ENCODE measurements at places on chromosomes 12 and 14.

GRCh38 chr12:68109444-68110217, 49.9 kb downstream of the IFNG start:
- DNase-seq, result no peak

- DNase-seq, result no peak
Observed at GRCh38 chr14:102055181-102055901, 31.5 kb downstream of the HSP90AA1 start.

GRCh38 chr14:55438066-55438683, 2.2 kb downstream of the TBPL2 start:
- DNase-seq, result no peak

DNA sequence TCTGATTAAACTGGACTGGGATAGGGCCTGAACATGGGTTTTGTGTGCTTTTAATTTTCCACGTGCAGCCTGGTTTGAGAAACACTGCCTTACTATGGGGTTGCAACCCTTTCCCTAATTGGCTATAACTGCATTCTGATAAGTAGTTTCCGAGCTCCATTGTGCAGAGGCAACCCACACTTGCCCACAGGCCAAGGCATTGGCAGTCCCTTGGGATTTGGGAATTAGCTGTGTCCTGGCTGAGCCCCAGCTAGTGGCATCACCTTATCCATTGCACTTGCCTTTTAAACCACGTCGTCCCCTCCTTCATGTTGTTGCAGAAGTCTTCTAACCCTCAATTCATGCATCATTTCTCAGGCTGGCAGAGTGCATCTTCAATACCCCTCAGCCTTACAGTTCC, 10.2 kb downstream of the VCPKMT start:
- DNase-seq, result no peak

- no peak for DNase-seq
Observed at GRCh38 chr12:77131977-77132490, 66.7 kb upstream of the E2F7 start.

- no peak for DNase-seq
Observed at GRCh38 chr12:6053541-6053940, 70.9 kb downstream of the VWF start.

- no peak for DNase-seq
Observed at GRCh38 chr12:131084341-131085011, 130.8 kb downstream of the ADGRD1 start.

DNA sequence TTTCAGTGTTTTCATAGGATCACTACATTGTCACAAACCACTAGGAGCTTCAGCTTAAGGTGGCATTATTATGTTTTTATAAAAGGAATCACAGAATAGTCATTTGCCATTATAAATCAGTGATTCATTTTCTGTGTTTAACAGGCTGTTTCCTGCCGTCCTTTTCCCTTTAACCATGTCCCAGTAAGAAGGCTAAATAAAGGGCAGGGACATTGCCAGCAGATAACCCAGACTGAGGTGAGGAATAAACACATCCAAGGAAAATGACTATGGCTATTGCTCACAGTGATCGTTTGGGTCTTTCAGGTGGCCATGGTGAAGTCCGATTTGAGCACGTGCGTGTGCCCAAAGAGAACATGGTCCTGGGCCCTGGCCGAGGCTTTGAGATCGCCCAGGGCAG, 17.9 kb upstream of the ALDH2 start:
- no peak for DNase-seq

GRCh38 chr12:65891987-65892481, 67.8 kb downstream of the HMGA2 start:
- no peak for DNase-seq

DNA sequence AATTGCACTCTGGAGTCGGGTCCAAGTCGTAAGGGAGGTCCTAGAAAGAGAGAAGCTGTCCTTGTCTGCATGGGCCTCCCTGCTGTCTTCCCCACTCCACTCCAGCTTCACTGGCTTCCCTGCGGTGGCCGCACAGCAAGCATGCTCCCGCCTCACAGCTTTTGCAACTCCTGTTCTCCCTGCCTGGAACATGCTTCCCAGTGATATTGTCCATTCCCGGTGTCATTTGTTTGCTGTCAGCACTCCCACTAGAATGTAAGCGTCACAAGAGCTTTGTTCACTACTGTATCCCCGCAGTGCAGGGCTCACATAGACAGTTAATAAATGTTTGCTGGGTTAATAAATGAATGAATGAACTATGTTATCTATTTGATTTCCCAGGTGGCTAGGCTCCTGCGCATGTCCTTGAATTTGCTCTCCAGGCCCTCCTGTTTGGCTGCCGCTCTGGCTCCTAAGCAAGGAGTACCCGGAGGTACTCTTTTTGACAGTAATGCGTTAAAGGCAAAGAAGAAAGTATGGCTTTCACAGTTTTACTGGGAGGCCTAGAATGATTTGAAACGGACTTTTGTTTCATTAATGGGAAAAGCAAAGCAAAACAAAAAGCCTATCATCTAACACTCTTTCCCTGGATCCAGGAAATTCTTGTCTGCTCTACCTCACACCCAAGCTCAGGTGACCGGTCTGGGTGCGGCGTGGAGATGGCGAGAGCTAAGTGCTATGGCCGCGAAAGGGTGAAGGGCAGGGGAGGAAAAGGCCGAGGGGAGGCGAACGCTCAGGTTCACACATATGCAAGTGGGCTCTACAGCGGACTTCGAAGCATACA, 6.2 kb upstream of the SLC7A7 start:
- DNase-seq, result no peak

- DNase-seq, result peak; percentile 43
Observed at GRCh38 chr14:52131640-52132320, 62.9 kb upstream of the NID2 start.

- no peak for DNase-seq
Observed at GRCh38 chr14:52125885-52126284, 57.0 kb upstream of the NID2 start.

DNA sequence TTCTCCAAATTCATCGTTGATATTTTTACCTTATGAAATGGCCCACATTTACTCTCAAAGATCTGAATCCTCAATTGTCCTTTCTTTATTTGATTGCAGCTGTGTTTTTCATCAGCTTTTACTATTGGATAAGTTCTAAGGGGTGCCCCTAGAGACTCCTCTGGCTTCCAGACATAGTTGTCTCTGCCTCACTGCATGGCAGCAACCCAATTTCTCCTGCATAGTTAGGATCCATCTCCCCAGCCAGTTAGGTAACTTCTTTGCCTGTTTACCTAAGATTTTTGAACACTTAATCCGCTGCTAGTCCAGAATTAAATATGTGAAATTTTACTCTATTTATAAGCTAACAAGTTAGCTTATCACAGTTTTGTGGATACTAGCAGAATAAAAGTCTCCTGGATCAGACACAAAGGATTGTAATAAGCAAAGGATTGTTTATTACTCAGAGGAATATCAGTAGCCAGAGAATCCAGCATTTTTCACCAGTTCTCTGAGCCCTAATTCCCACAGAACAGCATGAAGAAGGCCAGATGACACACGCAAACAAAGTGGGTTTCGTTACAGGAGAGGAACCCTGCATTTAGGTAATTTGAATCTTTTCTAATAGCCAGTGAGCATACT, 101.1 kb downstream of the BBS10 start:
- DNase-seq, result no peak

DNA sequence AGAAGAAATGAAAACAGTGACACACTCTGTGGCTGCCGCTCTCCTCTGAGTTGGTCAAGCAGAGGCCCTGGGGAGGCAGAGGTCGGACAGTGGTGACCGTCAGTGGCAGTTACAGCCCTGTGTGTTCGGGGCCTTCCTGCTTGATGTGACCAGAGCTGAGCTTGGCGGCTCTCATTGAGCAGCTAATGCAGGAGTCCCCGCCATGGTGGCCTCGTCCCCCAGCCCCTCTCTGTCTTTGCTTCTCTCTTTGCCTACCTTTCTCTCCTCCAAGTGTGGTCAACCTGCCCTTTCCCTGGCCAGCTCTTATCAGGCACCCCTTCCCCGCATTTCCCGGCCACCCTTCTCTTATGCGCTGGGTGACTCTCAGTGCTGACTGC, 362.8 kb downstream of the CACNA1C start:
- DNase-seq, result no peak

DNA sequence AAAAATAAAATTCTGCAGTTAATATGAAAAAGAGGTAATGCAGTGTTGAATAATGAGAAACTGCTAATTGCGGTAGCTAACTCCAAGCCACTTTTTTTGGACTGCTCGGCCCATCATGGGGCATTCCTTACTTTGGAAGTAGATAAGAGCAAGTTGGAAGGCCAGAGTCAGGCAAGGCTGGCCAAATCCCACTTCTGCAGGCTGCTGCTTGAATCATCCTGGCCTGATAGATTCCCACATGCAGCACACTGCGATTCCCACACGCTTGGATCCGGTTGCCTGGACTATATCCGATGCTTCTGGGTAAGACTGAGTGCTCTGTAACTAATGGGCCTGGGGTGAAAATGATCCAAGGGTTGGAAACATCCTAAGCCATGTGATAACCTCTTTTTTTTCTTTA, 10.6 kb downstream of the EIF2B2 start:
- DNase-seq, result no peak

GRCh38 chr12:66196806-66197205, 7.8 kb downstream of the IRAK3 start:
- DNase-seq, result no peak

DNA sequence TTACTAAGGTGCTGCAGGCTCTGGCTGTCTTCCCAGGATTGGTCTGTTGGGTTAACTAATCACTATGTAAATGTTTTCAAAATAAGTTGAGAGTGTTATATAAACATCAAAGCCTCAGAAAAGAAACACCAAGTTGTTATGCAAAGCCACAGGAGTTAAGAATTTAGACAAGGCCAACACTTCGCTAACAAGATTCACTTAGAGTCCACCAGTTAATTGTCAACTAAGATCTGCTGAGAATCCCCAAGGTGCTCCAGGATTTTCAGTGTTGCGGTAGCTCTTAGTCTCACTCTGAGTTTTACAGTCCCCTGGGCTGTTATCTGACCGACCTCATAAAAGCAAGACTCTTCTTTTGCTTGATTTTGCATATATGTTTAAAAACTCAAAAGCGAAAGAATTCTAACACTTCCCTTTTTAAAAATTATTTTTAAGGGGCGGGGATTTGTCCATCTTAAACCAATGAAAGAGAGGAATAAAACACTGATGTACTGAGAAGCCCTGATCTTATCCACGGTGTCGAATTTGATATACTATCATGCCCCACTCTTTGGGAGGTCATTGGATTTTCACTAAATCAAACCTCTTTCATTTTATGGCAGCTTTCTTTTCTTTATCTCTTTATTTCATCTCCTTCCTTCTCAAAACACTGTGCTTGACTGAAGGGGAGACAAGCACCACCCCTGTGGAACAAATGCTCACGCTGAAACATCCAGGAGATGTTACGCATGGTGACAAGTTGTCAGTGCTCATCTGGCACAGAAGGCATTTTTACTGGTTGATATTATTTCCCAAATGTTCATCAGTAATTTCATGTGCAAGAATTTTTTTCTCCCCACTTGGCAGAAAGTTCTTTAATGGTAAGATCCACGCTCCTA, 7.0 kb downstream of the NIN start:
- DNase-seq, result no peak

DNA sequence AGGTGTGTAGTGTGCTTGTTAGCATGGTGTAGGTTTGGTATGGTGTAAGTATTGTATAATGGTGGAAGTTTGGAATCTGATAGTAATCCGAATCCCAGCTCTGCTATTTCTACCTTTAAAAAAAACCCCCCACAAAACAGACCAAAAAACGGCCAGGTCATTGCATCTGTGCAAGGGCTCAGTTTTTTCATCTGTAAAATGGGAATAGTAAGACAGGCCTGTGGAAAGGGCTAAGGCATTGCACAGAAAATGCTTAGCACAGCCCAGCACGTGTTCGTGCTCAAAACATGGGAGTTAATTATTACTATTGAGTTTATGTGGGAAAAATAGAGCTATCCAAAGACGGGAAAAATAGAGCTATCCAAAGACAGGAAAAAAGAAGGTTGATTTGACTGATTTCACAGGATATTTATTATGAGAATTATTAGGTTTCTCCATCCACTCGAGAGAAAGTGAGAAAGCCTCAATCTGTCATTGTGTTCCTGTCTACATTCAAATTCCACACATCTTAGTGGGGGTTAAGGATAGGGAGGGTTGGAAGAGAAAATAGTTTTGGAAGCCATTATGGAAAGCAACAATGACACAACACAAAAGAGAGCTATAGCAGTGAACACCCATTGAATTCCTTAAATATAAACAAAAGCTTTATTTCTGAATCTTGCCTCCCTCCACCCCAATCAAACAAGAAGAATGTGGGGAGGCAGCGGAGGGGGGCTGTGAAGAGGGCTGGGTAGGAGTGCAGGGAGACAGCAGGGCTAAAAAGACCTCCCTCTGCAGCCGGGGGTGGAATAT, 126.8 kb upstream of the MAX start:
- DNase-seq, result no peak

- DNase-seq, result no peak
Observed at GRCh38 chr12:3961591-3961990, 88.4 kb upstream of the PARP11 start.

DNA sequence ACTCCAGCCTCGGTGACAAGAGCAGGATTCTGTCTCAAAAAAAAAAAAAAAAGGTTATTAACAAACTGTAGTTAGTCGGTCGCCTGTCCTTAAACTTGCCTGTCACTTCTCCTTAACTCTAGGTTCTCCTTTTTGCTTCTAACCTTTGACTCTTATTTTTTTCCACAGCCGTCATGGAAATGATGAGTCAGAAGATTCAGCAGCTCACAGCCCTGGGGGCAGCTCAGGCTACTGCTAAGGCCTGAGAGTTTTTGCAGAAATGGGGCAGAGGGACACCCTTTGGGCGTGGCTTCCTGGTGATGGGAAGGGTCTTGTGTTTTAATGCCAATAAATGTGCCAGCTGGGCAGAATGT, 418 bp upstream of the MYG1 start:
- DNase-seq, result no peak

DNA sequence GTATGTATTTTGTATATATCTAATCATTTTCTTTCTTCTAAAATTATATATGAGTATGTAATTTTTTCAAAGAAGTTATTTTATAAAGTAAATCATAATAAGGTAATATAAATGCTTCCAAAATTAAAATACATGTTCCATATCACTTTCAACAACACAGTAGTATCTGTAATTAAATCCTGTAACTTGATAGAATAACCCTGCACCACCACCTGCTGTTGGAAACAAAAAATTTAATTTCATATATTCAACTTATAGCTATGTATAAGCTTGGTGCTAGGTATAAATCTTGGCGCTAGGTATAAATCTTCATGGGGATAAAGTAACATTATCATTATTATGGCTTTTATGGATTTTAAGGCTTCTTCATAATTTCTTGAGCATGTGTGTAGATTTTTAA, 149.7 kb upstream of the DCN start:
- no peak for DNase-seq

DNA sequence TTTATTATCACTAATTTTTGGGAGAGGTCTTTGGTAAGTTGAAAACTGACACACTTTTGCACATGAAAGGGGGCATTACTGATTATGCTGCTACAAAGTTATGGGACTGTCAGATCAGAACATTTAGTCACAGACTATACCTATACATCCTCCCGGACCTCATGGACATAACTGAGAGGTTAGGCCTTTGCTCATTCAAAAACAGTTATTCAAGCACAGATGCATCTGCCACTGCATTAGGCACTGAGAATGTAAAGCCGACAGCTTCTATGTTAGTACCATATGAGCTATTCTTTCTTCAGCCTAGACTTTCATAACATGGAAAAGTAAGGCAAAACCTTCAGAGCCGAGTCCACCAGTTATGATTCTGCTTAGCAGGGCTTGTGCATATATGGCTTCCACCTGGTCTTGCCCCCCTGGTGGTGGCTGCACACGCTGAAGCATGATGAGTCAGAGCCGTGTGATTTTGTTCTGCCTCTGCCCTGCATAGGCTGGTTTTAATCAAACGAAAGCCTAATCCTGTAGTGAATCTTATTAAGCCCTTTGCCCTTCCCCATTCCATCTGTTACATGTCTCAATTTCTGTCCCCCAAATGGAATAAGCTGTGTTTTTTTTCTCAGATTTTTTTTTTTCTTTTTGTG, 21.8 kb upstream of the RNU6-8 start:
- no peak for DNase-seq

- no peak for DNase-seq
Observed at GRCh38 chr14:91342206-91342760, 75.3 kb downstream of the CCDC88C start.
